ENCODE measurements at places on chromosomes 12 and 14. TPM values are rescaled to one million over a fixed set of nuclear protein-coding genes. Genes with fewer than 3 reads are reported as not detected.

DNA sequence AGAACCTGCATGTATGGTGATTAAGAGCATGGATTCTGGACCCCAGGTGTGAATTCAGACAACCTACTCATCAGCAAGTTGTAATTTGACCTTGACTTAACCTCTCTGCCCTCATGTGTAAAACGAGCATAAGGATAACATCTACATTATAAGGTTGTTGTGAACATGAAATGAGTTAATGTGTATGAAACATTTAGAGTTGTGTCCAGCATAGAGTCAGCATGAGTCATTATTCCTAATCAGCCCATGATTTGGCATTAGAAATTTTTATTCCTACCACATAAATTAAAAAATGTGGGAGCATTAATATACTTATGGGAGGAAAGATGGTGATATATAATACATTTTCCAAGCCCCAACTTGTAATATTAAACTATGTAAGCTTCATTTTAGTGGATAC, 95.9 kb upstream of the DDHD1 start:
- DNase-seq: no peak
- no peak overlapping the region for H3K4me3 ChIP-seq
- no peak overlapping the region for H3K27ac ChIP-seq
- no peaks in the 10 kb centered on the region for H3K36me3 ChIP-seq
- no peaks in the 10 kb centered on the region for H3K27me3 ChIP-seq

The L3HYPDH gene
- 66.2 TPM for polyA plus RNA-seq

- no peak for DNase-seq
- no peak overlapping the region for H3K27ac ChIP-seq
- no peaks in the 10 kb centered on the region for H3K4me1 ChIP-seq
- H3K36me3 ChIP-seq: no peaks in the 10 kb centered on the region
- H3K27me3 ChIP-seq: no peaks in the 10 kb centered on the region
These were observed 20.3 kb downstream of the BRF1 start for GRCh38 chr14:105280525-105280924.

The POLE2 gene
- 8.1 TPM for polyA plus RNA-seq

The TOGARAM1 gene
- 4.1 TPM for polyA plus RNA-seq

The CDK2 gene
- 34.7 TPM for polyA plus RNA-seq

DNA sequence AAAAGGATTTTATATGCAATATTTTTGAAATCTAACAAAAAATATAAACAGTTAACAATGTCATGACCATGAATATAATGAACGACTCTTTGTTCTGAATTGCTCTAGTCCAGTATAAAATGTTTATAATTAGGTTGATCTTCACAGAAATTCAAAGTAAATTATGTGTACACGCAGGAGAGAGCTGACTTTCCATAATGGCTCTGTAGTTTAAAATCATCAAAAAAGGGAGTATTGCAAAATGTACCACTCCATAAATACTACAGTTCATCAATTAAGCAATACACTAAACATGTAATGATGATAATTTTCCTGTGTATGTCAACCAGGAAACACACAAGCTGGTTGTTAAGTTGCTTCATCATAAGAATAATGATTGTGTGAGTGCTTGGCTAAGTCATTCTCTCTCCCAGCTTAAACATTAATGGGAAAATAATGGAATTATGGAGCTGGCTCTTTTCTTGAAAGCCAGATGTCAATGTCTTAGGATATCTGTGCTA, 189.5 kb upstream of the PLEKHG7 start:
- no peaks in the 10 kb centered on the region for H3K4me1 ChIP-seq
- H3K36me3 ChIP-seq: no peaks in the 10 kb centered on the region
- no peak for DNase-seq
- no peak overlapping the region for H3K4me3 ChIP-seq
- H3K27me3 ChIP-seq: no peaks in the 10 kb centered on the region
- H3K27ac ChIP-seq: no peak overlapping the region

The SLC5A8 gene
- not detected for polyA plus RNA-seq

GRCh38 chr12:50985322-50985721, 33.0 kb downstream of the HIGD1C start:
- peak overlapping the region; percentile 81 for H3K27ac ChIP-seq
- peaks cover 42% of the 10 kb centered on the region for H3K36me3 ChIP-seq
- 0 out of 2 replicates have a peak, but pooled peaks cover 2% of the 10 kb centered on the region for H3K4me1 ChIP-seq
- H3K27me3 ChIP-seq: no peaks in the 10 kb centered on the region
- H3K4me3 ChIP-seq: no peak overlapping the region

The SIX6 gene
- not detected for polyA plus RNA-seq

DNA sequence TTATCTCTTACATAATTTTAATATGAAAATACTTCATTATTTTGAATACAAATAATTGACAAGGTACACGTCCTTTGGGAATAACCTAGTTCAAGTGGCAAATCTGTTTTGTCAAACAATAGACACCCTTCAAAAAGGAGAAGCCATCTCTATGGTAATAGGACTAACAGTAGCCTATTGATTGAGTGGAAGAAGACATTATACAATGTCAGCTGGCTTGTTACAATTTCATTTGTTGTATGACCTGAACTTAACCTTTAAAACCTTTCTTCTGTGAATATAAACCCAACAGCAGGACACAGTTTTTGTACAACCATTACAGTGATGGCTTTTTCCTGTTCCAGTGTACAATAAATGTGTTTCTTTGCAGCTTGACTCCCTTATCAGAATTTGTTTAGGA, 8.1 kb downstream of the TMEM260 start:
- no peak overlapping the region for H3K4me3 ChIP-seq
- no peak overlapping the region for H3K27ac ChIP-seq
- no peaks in the 10 kb centered on the region for H3K27me3 ChIP-seq
- DNase-seq: no peak
- H3K36me3 ChIP-seq: peaks cover 18% of the 10 kb centered on the region
